NCI-H460 (cell line): ENCODE measurements at places on chromosomes 13 and 19.

DNA sequence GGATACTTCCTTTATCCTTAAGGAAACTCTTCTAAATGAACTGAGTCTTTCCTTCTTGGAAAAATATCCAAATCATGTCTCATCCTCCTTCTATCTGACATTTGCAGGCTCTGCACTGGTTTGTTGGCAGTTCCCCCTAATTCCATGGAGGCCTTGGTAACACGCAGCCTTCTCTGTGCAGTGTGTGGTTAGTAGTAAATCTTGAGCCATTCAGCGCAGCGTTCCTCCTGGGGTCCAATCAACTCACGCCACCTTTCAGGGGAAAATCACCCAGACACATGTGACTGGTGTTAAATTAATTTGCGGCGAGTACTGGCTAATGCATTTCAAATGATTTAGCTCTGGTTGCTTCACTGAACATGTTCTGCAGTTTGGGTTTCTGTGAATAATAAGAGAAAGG is 21.0 kb upstream of the CBY2 start:
- no peak for DNase-seq

GRCh38 chr13:26344980-26345379 is 91.1 kb downstream of the CDK8 start:
- no peak for DNase-seq

DNA sequence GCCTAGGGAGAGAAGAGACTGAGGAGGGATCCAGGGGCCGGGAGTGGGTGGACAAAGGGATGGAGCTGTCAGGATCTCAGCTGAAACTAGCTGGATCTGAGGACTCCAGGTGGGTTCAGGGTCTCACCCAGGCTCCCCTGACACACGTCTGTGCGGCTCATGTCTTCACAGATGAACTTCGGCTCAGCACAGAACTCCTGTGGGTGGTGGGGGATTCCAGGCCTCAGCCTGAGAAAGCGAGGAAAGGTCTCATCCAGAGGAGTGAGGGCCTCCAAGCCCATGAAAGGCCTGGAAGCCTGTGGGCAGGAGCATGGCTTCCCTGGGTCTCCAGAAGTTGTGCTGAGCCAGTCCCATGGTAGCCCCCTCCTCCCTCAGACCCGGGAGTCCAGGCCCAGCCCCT is 1.4 kb downstream of the CAPN12 start:
- no peak for DNase-seq

- DNase-seq: no peak
These were observed 73.6 kb downstream of the ATP7B start for GRCh38 chr13:51937320-51938290.

DNA sequence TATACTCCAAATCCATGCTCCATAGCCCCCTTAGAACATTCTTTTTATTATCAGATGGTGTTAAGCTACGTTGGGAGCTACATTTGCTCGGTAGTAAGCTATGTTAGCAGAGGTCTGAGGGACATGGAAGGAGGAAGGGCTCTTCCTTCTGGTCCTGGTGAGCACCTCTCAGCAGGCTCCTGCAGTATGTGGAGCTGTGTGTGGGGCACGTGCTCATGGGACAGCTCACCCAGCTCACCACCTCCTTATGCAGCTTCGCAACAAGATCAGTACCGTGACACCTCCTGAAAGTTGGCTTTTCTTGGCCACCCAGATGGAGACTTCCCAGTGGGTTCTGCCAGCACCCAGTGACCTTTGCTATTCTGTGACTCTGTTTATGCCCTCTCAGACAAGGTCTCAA is 400.5 kb upstream of the SLC10A2 start:
- DNase-seq: no peak

DNA sequence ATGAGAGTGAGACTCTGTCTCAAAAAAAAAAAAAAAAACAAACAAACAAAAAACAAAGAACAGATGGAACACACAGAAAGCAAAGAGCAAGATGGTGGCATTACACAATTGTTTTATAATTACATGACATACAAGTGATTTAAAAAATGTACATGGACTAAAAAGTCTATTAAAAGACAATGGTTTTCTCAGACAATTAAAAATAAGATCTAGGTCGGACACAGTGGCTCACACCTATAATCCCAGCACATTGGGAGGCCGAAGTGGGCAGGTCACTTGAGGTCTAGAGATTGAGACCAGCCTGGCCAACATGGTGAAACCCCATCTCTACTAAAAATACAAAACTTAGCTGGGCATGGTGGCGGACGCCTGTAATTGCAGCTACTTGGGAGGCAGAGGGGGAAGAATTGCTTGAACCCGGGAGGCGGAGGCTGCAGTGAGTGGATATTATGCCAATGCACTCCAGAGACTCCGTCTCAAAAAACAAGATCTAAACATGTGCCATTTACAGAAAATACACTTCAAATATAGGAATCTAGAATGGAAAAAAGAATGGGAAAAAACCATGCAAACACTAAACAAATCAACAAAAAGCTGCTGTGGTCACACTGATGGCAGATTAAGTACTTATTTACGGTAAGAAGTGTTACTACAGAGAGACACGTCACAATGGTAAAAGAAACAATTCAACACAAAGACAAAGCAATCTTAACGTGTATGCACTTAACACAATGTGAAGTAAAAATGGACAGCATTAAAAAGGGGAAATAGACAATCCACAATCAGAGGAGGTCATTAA is 26.7 kb downstream of the MIER2 start:
- no peak for DNase-seq

- peak; percentile 12 for DNase-seq
These were observed 5.3 kb downstream of the SHD start for GRCh38 chr19:4284176-4284958.

GRCh38 chr13:19910336-19911072 is 47.1 kb upstream of the ZMYM5 start:
- no peak for DNase-seq

GRCh38 chr13:69565334-69565733 is 542.3 kb upstream of the ATXN8OS start:
- peak; percentile 13 for DNase-seq

DNA sequence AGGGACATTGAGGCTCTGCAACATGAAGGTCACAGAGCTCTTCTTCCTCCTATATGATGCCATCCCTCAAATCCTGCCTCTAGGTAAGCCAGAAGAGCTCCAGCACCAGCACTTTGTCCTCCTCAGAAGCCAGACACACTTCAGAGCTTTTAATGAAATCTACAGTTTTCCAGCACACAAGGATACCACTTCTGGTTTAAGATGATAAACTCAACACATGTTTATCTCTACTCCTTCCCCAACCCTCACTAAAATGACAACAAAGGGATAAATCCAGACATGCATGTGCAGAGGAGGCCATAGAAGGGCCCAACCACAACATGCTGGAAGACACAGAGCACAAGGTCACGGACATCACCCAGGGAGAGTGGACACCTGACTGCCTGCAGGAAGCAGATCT is 195.3 kb downstream of the USP12 start:
- no peak for DNase-seq
